Central memory CD4-positive, alpha-beta T cell (primary cell): ENCODE measurements at places on chromosomes 13 and 19.

DNA sequence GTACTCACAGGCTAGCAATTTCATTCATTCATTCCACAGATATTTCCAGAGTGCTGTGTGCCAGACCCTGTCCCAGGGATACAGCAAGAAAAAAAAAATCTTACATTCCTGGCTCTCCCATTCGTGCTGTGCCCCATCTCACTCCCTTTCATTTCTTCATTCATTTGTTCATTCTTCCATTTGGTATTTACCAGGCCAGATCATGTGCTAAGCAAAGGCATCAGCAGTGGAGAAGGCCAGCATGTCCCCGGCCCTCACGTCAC, 2.3 kb downstream of the MAP3K10 start:
- DNase-seq = no peak

DNA sequence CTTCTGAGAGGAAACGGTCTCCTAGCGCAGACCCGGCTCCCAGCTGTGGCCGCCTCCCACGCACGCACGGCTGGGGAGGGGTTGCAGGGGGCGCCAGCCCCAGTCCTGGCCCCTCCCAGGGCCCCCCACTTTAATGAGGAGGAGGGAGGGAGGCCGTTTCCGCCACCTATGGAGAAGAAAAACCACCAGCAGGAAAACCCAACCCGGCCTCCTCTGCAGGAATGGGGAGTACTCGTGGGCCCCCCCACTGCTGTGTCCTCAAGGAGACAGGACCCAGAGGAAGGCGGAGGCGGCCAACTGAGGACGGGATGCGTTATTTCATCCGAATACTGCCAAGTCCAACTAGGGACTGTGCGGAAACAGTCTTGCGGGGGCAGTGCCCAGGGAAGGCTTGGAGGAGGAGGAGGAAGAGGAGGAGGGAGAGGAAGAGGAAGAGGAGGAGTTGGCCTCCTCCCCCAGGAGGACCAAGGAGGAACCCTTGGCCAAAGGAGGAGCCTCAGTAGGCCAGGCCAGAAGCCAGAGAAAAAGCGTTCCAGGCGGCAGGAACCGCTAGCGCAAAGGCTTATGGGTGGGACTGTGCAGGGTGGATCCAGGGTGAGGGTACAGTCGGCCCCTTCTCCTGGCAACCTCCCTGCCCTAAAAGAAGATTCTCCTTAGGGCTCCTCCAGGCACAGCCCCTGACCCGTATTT, 3.9 kb upstream of the SSBP4 start:
- no peak for DNase-seq

- DNase-seq = no peak
Measured at GRCh38 chr13:35129500-35129899, 187.4 kb downstream of the NBEA start.

DNA sequence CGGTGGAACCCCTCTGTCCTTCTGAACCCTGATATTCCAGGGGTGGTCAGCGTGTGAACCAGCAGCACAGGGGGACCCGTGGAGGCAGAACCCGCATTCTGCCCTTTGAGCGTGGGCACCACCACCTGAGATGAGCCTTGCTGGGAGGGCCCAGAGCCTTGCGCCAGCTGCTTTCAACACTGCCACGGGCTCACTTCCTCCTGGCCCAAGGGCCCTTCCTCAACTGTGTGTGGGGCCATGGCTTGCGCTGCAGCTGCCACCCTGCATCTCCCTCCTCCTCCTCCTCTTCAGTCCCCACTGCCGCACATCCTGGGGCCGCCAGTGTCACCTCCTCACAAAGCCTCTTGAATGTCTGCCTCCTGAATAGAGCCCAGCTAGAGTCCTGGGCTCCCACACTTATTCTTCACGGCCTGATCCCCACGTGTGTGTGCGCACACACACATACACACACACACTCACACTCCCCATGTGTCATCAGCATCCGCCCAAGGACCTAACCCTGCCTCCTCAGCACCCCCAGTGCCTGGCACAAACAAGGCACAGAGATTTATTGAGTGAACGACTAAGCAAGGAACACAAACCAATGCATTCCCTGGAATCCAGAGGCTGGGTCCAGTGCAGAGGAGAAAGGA, 26.9 kb upstream of the TMEM160 start:
- no peak for DNase-seq

DNA sequence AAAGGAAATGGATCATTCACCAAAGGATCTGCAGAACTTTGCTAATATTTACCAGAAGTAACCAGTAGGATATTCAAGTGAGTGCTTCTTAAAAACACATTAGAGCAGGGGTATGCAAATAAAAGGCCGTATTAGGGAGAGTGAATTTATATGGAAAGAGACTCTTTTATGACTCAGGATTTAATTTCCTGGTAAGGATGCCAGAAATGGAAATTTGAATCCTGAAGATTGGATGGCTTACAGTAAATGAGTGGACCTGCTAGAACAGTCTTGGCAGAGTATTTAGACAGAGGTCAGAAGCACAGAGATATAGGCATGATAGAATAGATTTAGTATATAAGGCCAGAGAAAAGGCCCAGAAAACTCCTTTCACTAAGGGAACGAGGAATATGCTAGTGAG, 201.6 kb downstream of the SLITRK5 start:
- DNase-seq = no peak

- no peak for DNase-seq
Measured at GRCh38 chr13:26914624-26915023, 154.0 kb upstream of the GPR12 start.

DNA sequence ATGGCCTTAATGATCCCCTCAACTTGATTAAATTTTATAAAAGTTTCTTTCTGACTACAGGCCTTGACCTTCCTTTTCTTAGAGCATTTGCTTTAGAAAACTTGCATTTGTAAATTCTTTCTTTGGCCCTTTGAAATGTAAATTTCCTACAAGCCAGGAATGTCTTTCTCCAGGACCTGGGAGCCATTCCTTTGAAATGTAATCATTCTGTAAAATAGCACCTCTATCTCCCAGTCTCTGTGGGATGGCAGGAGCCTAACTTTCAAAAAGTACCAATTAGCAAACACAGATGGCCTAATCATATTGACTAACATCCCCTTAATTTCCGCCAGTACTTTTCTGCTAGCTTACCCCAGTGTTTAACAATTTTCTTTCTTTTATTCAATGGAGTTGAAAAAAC, 1394.2 kb upstream of the ATXN8OS start:
- no peak for DNase-seq

GRCh38 chr13:93004919-93005318, 221.7 kb upstream of the GPC6 start:
- no peak for DNase-seq

DNA sequence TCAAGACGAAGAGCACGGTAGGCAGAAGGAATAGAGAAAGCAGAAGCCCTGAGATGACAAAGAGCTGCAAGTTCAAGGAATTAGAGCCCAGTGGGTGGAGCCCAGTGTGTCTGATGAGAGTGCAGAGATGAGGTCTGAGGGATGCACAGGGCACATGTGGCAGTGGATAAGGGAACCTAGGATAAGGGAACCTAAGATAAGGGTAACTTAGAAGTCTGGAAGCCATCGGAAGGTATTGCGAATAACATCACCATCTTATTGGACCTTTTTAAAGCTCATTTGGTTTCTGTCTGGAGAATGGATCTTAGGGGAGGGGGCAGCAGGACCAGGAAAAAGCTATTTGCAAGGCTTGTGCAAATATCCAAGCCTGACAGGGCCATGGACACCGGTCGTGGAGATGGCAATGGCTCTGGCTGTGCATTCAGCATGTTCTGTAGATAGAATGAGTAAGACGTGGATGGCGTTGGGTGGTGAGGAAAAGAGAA, 1.3 kb downstream of the FPR3 start:
- no peak for DNase-seq

- no peak for DNase-seq
Measured at GRCh38 chr19:40147693-40148347, 43.4 kb upstream of the MAP3K10 start.

DNA sequence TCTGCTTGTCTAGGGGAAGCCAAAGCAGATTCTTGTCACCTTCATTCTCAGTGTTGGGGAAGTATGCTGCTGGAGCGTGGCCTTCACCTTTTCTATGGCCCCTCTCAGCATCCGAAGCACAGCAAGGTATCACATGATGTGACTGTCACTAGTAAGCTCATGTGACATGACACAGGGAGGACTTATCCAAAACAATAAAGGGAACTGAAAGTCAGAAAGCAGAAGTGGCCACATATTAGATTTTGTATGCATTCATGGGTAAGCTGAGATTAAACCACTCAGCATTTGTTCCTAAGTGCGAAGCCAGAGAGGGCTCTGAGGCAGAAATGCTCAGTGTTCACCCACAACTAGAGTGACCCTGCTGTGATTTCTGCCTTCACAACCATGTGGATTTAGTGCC, 72.8 kb upstream of the PCDH8 start:
- no peak for DNase-seq

- no peak for DNase-seq
Measured at GRCh38 chr19:40718774-40719391, 2.0 kb downstream of the ITPKC start.

- no peak for DNase-seq
Measured at GRCh38 chr13:47955836-47956235, 45.2 kb downstream of the SUCLA2 start.

GRCh38 chr19:47487551-47488515, 3.8 kb upstream of the KPTN start:
- no peak for DNase-seq

GRCh38 chr19:17616961-17617806, 61.7 kb downstream of the COLGALT1 start:
- DNase-seq = no peak
